ENCODE measurements at places on chromosomes 12 and 14. TPM values are rescaled to one million over a fixed set of nuclear protein-coding genes. Genes with fewer than 3 reads are reported as not detected.
A peak's percentile ranks its signal among the peaks of the same experiment; 100 is the strongest.

DNA sequence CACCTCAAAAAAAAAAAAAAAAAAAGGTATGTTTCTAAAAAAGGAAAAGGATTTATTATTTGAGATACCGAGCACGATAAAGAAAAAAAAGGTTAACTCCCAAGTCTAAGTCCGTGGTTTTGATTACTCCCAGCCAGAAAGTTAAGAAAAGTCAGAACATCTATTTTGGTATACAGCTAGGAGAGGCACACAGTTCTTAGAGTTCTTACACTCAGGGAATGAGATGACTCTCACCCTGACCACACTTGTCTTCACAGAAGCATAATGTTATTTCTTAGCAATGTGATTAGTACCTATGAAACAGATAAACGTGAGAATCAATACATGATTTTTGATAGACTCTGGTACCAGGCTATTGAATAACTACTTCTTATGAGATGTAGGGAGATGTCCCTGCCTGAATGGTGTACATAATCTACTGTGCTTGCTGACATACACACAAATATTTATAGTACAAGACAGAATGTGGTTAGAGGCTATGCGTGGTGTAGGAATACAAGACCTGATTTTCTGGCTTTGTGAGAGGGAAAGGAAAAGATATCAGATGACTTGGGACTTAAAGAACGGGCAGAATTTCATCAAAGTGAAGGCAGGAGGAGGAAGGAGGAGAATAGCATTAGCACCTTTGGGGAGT, 31.6 kb downstream of the LIMA1 start:
- no peaks in the 10 kb centered on the region for H3K27me3 ChIP-seq
- DNase-seq = peak; percentile 86
- peaks cover 82% of the 10 kb centered on the region for H3K4me1 ChIP-seq
- no peaks in the 10 kb centered on the region for H3K36me3 ChIP-seq
- no peak overlapping the region for H3K4me3 ChIP-seq

DNA sequence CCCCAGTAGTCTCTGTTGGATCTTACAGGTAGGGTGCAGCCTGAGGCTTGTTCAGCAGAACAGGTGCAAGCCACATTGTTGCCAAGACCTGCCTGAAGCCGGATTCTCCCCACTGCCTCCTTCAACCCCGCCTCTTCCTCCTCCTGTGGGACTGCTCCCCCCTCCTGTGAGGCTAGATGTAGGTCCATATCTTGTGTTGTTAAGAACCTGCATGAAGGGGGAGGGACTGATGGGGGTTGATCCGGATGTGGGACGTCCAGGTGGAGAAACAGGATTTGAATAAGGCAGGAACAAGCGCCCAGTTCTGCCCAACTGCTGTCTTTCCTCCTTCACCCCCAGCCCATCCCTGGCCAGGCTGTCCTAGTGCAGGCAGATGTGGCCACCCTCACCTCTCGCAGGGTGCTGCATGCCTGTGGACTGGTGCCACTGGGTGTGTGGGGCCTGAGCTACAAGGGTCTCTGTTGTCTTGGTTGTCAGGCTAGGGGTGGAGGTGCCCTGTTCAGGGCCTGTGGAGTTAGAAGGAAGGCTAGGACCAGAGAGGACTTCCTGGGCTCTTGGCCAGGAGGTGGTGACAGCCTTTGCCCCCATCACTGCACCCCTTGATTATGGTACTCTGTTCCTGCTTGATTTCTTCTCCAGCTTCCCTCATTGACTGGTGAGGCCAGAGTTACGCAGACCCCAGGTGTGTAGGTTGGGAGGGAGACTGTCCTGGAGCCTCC, 1.4 kb downstream of the NR4A1 start:
- peak; percentile 42 for DNase-seq
- peaks cover 16% of the 10 kb centered on the region for H3K36me3 ChIP-seq
- H3K4me1 ChIP-seq = peaks cover 23% of the 10 kb centered on the region
- H3K4me3 ChIP-seq = peak overlapping the region; percentile 79
- no peak overlapping the region for H3K27ac ChIP-seq
- no peaks in the 10 kb centered on the region for H3K27me3 ChIP-seq

DNA sequence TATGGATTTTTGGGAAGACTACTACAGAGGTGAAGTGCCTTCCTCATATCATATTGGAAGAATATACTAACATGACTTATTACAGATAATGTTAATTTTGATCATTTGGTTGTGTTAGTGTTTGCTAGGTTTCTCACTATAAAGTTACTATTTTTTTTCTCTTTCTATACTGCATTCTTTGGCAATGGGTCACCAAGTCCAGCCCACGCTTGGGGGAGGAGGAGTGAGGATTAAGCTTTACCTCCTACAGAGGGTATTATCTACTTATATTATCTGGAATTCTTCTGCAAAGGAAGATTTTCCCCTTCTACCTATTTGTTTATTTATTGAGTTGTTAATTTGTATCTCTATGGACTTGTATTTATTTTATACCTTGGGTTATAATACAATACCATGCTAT, 31.5 kb downstream of the SCN8A start:
- H3K4me1 ChIP-seq = peaks cover 32% of the 10 kb centered on the region
- H3K36me3 ChIP-seq = no peaks in the 10 kb centered on the region
- no peaks in the 10 kb centered on the region for H3K27me3 ChIP-seq
- H3K4me3 ChIP-seq = no peak overlapping the region
- peak overlapping the region; percentile 78 for H3K27ac ChIP-seq

DNA sequence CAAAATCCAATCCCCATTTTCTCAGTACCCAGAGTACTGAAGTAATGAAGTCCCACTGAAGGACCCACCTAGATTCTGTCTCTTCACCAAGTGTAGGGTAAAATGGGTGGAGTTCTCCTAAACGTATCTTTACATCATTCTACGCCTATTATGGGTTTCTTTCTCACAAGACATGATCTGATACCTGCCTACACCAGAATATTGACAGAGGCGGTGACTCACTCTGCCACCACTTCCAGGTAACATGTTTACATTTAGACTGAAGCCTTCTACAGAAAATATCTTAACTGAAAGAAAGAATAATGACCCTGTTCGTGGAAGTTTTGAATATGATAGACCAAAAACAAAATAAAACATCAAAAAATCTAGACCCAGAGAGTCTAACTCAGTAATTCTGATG, 89.8 kb downstream of the BTG1 start:
- no peaks in the 10 kb centered on the region for H3K36me3 ChIP-seq
- peak overlapping the region; percentile 39 for H3K4me3 ChIP-seq
- H3K27me3 ChIP-seq = no peaks in the 10 kb centered on the region
- H3K27ac ChIP-seq = peak overlapping the region; percentile 65
- H3K4me1 ChIP-seq = peaks cover 25% of the 10 kb centered on the region
- peak; percentile 84 for DNase-seq

- H3K36me3 ChIP-seq = peaks cover 20% of the 10 kb centered on the region
- no peaks in the 10 kb centered on the region for H3K27me3 ChIP-seq
- no peak overlapping the region for H3K4me3 ChIP-seq
Observed at GRCh38 chr14:101467181-101467926, 93.9 kb upstream of the DIO3 start.

DNA sequence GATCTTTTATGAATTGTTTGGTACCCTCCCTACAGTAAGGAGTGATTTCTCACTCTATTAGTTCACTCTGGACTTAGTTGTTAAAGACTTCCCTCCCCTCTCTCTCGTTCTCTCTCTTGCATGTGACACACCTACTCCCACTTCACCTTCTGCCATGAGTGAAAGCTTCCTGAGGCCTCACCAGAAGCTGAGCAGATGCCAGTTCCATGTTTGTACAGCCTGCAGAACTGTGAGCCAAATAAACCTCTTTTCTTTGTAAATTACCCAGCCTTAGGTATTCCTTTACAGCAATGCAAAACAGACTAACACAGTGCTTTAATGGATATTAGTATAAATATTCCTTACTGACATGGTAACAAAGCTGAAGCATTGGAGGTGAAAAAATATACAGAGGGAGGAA, 187.7 kb downstream of the SSPN start:
- no peaks in the 10 kb centered on the region for H3K36me3 ChIP-seq
- H3K27ac ChIP-seq = no peak overlapping the region
- no peaks in the 10 kb centered on the region for H3K4me1 ChIP-seq
- DNase-seq = no peak

DNA sequence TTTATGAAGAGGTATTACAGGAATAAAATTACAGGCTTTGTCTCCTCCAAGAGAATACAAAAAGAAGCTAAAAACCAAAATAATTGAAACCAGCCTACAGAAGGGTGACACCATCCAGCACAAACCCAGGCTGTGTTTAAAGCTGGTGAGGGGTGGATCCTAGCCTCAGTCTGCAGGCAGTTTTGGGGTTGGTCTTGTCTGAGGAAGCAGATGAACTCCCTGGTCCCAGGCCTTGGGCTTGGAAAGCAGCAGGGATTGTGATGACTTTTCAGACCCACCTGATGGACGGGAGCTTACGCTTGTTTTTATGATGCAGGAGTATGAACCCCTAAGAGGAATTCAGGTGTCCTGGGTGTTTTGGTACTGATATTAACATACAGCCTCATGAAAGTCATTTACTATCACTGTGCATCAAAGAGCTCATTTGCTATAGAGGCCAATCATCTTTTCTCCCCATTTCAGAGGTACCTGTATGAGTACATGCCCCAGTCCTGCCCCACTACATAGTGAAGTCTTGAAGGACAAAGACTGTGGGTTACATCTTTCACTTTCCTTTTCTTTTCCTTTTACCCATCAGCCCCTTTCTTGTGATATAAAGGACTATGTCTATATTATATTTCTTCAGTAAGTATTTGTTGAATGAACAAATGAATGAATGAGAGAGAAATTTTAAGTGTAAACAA, 18.1 kb downstream of the PRICKLE1 start:
- no peak for DNase-seq
- no peak overlapping the region for H3K27ac ChIP-seq
- H3K36me3 ChIP-seq = no peaks in the 10 kb centered on the region
- peaks cover 7% of the 10 kb centered on the region for H3K4me1 ChIP-seq
- H3K27me3 ChIP-seq = no peaks in the 10 kb centered on the region

The STAC3 gene
- 1.4 TPM for total RNA-seq

The ANO4 gene
- not detected for total RNA-seq

All from PC-3 (cell line).